ENCODE measurements at places on chromosomes 7 and 10. TPM values are rescaled to one million over a fixed set of nuclear protein-coding genes. Genes with fewer than 3 reads are reported as not detected.

The FLNC gene
- total RNA-seq = not detected

The BMPR1A gene
- total RNA-seq = 8.2 TPM

The OR6B1 gene
- total RNA-seq = not detected

The GHITM gene
- total RNA-seq = 121 TPM

The CUZD1 gene
- total RNA-seq = 1.1 TPM

The UPF2 gene
- 55.1 TPM for total RNA-seq
